ENCODE measurements at places on chromosomes 5 and 9.

DNA sequence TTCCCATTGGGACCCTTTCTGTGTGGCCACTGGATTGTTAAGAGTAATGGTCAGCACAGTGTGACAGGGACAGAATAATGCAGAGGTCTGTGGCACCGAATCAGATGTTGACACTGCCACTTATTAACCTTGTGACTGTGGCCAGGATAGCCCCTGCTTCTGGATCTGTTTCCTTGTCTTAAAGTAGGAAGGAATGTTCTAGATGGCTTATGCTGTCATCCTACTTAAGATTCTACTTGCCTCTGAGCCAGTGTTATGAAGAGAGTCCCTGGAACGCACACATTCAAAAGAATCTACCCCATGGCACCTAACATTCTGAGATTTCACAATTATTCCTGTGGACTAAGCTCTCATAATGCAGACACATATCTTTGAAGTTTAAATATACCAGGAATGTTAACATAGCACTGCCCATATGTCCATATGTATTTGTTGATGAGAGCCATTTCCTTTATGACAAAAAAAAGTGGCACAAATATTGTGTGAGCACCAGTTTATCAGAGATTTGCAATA lies 612.7 kb downstream of the TLR4 start:
- DNase-seq, result no peak

GRCh38 chr9:3740690-3741419 lies 215.1 kb upstream of the RFX3 start:
- no peak for DNase-seq

DNA sequence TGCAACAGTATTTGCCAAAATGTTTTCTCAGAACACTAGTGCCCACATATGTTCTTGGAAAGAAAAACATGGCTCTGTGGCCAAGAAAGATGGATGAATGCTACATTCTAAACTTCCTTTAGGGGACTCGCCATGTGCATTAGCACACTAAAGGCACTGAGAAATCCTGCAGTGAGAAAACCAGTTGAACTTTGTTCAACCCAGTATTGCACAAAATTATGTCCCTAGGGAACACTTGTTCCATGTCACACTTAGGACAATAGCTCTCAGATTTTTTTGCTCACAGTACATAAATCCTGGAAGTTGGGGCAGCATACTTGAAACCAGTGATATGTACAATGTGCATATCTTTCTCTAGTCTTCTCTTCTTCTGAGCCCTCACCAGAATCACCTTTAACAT lies 96.6 kb downstream of the ADRB2 start:
- no peak for DNase-seq

GRCh38 chr9:108476574-108476973 lies 379.2 kb downstream of the ACTL7B start:
- no peak for DNase-seq
